ENCODE measurements at places on chromosomes 16 and 17. TPM values are rescaled to one million over a fixed set of nuclear protein-coding genes. Genes with fewer than 3 reads are reported as not detected.

DNA sequence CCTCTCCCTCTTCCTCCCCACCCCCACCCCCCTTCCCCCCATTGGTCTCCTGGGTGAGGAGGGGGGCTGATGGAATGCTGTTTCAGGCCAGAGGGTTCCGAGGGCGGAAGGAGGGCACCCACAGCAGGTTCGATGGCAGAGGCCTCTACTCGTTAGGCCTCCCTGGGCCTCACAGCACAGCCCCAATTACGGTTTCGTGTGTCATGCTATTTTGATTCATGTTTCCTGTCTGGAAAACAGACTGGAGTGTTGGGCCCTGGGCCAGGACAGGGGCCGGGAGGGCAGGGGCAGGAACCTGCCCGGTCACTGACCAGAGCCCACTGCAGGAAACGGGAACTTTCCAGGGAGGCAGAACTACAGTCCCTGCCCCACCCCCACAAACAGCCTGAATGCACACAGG, 138.2 kb downstream of the C16orf95 start:
- H3K4me1 ChIP-seq, result peaks cover 35% of the 10 kb centered on the region
- H3K27me3 ChIP-seq, result no peaks in the 10 kb centered on the region
- H3K27ac ChIP-seq, result no peak overlapping the region
- no peak overlapping the region for H3K4me3 ChIP-seq
- DNase-seq, result peak; percentile 73
- no peaks in the 10 kb centered on the region for H3K36me3 ChIP-seq

DNA sequence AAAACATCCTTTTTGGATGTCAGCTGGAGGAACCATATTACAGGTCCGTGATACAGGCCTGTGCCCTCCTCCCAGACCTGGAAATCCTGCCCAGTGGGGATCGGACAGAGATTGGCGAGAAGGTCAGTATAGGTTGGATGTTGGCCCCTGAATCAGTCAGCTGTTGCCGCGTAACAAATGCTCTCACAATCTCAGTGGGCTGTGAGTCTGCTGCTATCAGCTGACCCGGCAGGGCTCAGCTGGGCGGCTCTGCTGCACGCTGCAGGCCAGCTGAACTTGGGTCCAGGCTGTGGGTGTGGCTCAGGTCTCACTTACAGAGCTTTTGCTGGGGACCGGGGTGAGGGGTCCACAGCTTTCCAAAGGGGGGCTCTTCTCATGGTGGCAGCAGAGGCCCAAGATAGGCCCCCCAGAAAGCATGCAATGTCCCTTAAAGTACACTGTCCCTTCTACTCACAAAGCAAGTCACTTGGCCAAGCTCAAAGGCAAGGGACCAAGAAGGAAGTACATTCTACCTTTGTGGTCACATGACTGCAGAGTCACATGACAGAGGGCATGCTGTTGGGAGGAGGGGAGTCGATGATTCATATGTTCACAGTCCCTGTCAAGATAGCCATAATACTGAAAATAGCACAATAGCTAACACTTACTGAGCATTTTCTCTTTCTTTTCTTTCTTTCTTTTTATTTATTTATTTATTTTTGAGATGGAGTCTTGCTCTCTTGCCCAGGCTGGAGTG, 134.2 kb downstream of the ABCC1 start:
- peaks cover 16% of the 10 kb centered on the region for H3K36me3 ChIP-seq
- no peak overlapping the region for H3K27ac ChIP-seq
- no peak overlapping the region for H3K4me3 ChIP-seq
- no peaks in the 10 kb centered on the region for H3K4me1 ChIP-seq
- H3K27me3 ChIP-seq, result no peaks in the 10 kb centered on the region

- peaks cover 5% of the 10 kb centered on the region for H3K4me1 ChIP-seq
- H3K27ac ChIP-seq, result no peak overlapping the region
- H3K36me3 ChIP-seq, result no peaks in the 10 kb centered on the region
- peak; percentile 72 for DNase-seq
Measured at GRCh38 chr17:32264140-32264799, 1.4 kb upstream of the RHBDL3 start.

Gene CLEC19A
- total RNA-seq, result not detected

DNA sequence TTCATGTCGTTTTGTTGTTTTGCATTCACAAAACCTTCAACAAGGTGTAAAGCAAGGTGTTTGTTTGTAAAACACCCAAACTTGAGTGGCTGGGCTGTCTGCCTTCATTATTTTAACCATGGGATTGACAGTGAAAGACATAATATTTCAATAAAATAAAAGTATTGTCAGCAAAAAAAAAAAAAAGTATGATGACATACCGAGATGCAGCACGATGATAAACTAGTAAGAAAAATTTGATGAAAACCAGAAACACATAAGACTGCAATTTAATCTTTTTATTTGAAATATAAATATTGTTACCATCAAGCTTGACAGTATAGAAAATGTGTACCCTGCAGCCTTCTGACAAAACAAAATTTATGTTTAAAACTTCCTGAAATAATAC, 419.3 kb upstream of the DYNLRB2 start:
- H3K27ac ChIP-seq, result no peak overlapping the region
- DNase-seq, result no peak
- no peaks in the 10 kb centered on the region for H3K36me3 ChIP-seq
- no peak overlapping the region for H3K4me3 ChIP-seq
- no peaks in the 10 kb centered on the region for H3K27me3 ChIP-seq

Gene TMEM204
- 24.7 TPM for total RNA-seq

Gene JPH3
- 0.68 TPM for total RNA-seq

Gene PABPN1L
- total RNA-seq, result not detected

GRCh38 chr17:78252111-78252634, 20.7 kb downstream of the TMEM235 start:
- no peaks in the 10 kb centered on the region for H3K36me3 ChIP-seq
- peaks cover 15% of the 10 kb centered on the region for H3K4me1 ChIP-seq
- no peak overlapping the region for H3K4me3 ChIP-seq
- no peak for DNase-seq
- H3K27me3 ChIP-seq, result no peaks in the 10 kb centered on the region

- H3K36me3 ChIP-seq, result no peaks in the 10 kb centered on the region
- no peak for DNase-seq
- H3K4me1 ChIP-seq, result peaks cover 28% of the 10 kb centered on the region
- H3K4me3 ChIP-seq, result no peak overlapping the region
- no peaks in the 10 kb centered on the region for H3K27me3 ChIP-seq
Measured at GRCh38 chr16:85436207-85436606, 176.9 kb upstream of the GSE1 start.

GRCh38 chr17:79785900-79786810, 8.2 kb downstream of the CBX2 start:
- peaks cover 4% of the 10 kb centered on the region for H3K36me3 ChIP-seq
- DNase-seq, result no peak
- no peaks in the 10 kb centered on the region for H3K4me1 ChIP-seq

GRCh38 chr17:14604591-14605266, 303.8 kb downstream of the HS3ST3B1 start:
- no peak for DNase-seq
- no peak overlapping the region for H3K4me3 ChIP-seq
- no peaks in the 10 kb centered on the region for H3K27me3 ChIP-seq
- H3K4me1 ChIP-seq, result no peaks in the 10 kb centered on the region

Gene TBC1D3
- not detected for total RNA-seq

Gene SKAP1
- 1.4 TPM for total RNA-seq

DNA sequence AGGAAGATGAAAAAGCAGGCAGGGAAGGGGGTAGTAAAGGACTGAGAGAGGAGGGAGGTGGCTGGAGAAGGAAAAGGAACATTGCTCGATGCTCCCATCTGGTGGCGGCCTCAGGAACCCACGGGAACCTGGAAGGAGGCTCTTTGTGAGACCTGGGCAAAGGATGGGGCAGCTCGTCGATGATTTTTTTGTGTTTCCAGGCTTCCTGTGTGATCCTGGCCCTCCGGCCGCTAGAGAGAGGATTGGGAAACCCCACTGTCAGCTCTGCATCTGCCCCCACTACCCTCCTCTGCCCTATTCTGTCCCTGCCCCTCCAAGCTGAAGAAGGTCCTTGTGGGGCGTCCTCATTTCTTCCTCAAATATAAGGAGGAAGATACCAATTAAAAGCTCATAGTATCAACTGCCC, 6.6 kb downstream of the WFIKKN2 start:
- H3K27me3 ChIP-seq, result no peaks in the 10 kb centered on the region
- DNase-seq, result peak; percentile 86
- H3K36me3 ChIP-seq, result no peaks in the 10 kb centered on the region

Gene TBC1D3D
- 0.18 TPM for total RNA-seq

GRCh38 chr17:59485946-59486345, 79.5 kb upstream of the DHX40 start:
- H3K27me3 ChIP-seq, result no peaks in the 10 kb centered on the region
- no peaks in the 10 kb centered on the region for H3K36me3 ChIP-seq
- H3K4me1 ChIP-seq, result no peaks in the 10 kb centered on the region
- H3K4me3 ChIP-seq, result no peak overlapping the region

GRCh38 chr17:16215965-16216316, 607 bp upstream of the NCOR1 start:
- H3K36me3 ChIP-seq, result peaks cover 3% of the 10 kb centered on the region
- peaks cover 5% of the 10 kb centered on the region for H3K4me1 ChIP-seq
- no peaks in the 10 kb centered on the region for H3K27me3 ChIP-seq
- peak overlapping the region; percentile 60 for H3K4me3 ChIP-seq

Gene ALDH3A1
- 1.5 TPM for total RNA-seq

GRCh38 chr16:84138824-84139627, 6.0 kb downstream of the HSDL1 start:
- H3K27ac ChIP-seq, result peak overlapping the region; percentile 60
- H3K4me1 ChIP-seq, result no peaks in the 10 kb centered on the region
- DNase-seq, result peak; percentile 64
- H3K36me3 ChIP-seq, result no peaks in the 10 kb centered on the region
- no peaks in the 10 kb centered on the region for H3K27me3 ChIP-seq

Gene CXCL16
- 32.7 TPM for total RNA-seq

GRCh38 chr17:10612957-10613744, 44.0 kb downstream of the MYH3 start:
- DNase-seq, result no peak
- H3K4me1 ChIP-seq, result no peaks in the 10 kb centered on the region
- H3K27me3 ChIP-seq, result no peaks in the 10 kb centered on the region
- H3K4me3 ChIP-seq, result no peak overlapping the region
- H3K36me3 ChIP-seq, result no peaks in the 10 kb centered on the region

- H3K4me1 ChIP-seq, result no peaks in the 10 kb centered on the region
- no peak overlapping the region for H3K27ac ChIP-seq
- no peak for DNase-seq
- H3K36me3 ChIP-seq, result no peaks in the 10 kb centered on the region
- H3K27me3 ChIP-seq, result peaks cover 40% of the 10 kb centered on the region
- H3K4me3 ChIP-seq, result no peak overlapping the region
Measured at GRCh38 chr17:33297643-33298042, 4.5 kb upstream of the ASIC2 start.

Gene MPV17L
- 1.0 TPM for total RNA-seq

GRCh38 chr16:53789137-53789536, 85.2 kb downstream of the FTO start:
- no peaks in the 10 kb centered on the region for H3K36me3 ChIP-seq
- H3K4me3 ChIP-seq, result no peak overlapping the region
- H3K27ac ChIP-seq, result no peak overlapping the region
- H3K27me3 ChIP-seq, result no peaks in the 10 kb centered on the region
- H3K4me1 ChIP-seq, result no peaks in the 10 kb centered on the region

- H3K4me3 ChIP-seq, result no peak overlapping the region
- peaks cover 21% of the 10 kb centered on the region for H3K36me3 ChIP-seq
- no peak for DNase-seq
Measured at GRCh38 chr17:47652570-47652969, 2.9 kb downstream of the KPNB1 start.

- no peaks in the 10 kb centered on the region for H3K4me1 ChIP-seq
- no peak overlapping the region for H3K27ac ChIP-seq
- peaks cover 29% of the 10 kb centered on the region for H3K36me3 ChIP-seq
Measured at GRCh38 chr17:4116516-4116915, 26.3 kb downstream of the ZZEF1 start.

GRCh38 chr16:12655537-12655936, 148.2 kb downstream of the CPPED1 start:
- no peaks in the 10 kb centered on the region for H3K36me3 ChIP-seq
- H3K27me3 ChIP-seq, result no peaks in the 10 kb centered on the region
- no peak for DNase-seq
- H3K27ac ChIP-seq, result no peak overlapping the region
- no peak overlapping the region for H3K4me3 ChIP-seq

Gene HSD11B2
- 6.8 TPM for total RNA-seq

Gene SPAG7
- total RNA-seq, result 63.8 TPM

- H3K27ac ChIP-seq, result no peak overlapping the region
- no peaks in the 10 kb centered on the region for H3K4me1 ChIP-seq
- H3K27me3 ChIP-seq, result peaks cover 6% of the 10 kb centered on the region
- no peaks in the 10 kb centered on the region for H3K36me3 ChIP-seq
Measured at GRCh38 chr17:49979748-49980479, 10.9 kb downstream of the DLX4 start.

- H3K4me3 ChIP-seq, result no peak overlapping the region
- H3K4me1 ChIP-seq, result no peaks in the 10 kb centered on the region
- no peak for DNase-seq
- H3K36me3 ChIP-seq, result no peaks in the 10 kb centered on the region
- H3K27me3 ChIP-seq, result no peaks in the 10 kb centered on the region
Measured at GRCh38 chr16:16890964-16891363, 512.0 kb downstream of the NPIPA7 start.

- DNase-seq, result no peak
- no peaks in the 10 kb centered on the region for H3K36me3 ChIP-seq
- H3K4me1 ChIP-seq, result no peaks in the 10 kb centered on the region
Measured at GRCh38 chr16:19898924-19899604, 14.4 kb upstream of the GPRC5B start.

Gene TNS4
- total RNA-seq, result 0.17 TPM

Gene BIRC5
- 11.2 TPM for total RNA-seq

GRCh38 chr17:39765175-39765574, 27.4 kb downstream of the GRB7 start:
- no peak for DNase-seq
- no peak overlapping the region for H3K4me3 ChIP-seq
- no peaks in the 10 kb centered on the region for H3K4me1 ChIP-seq
- H3K27ac ChIP-seq, result no peak overlapping the region
- H3K36me3 ChIP-seq, result no peaks in the 10 kb centered on the region

Gene CD300A
- 12.9 TPM for total RNA-seq

Gene TBC1D3H
- not detected for total RNA-seq

DNA sequence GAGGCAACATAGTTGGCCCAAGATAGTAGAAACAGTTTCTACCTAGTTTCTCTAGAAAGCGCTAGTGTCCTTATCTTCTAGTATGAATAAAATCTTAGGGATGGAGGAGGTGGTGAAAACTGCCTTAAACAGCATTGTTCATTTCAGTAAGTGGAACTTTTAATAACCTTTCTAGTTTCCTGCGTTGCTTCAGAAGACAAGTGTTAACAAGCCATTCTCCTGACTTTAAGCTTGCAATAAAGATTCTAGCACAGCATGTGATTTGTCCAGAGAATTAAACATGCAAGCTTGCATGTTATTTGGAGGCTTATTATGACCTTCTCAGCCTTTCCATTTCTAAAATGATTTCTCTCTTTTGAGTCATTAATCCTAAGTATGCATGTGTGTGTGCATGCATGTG, 72.3 kb downstream of the TANGO6 start:
- no peak overlapping the region for H3K4me3 ChIP-seq
- no peaks in the 10 kb centered on the region for H3K4me1 ChIP-seq
- H3K27me3 ChIP-seq, result no peaks in the 10 kb centered on the region
- H3K27ac ChIP-seq, result no peak overlapping the region
- DNase-seq, result no peak

Data from lung (tissue), 17 donors.